ENCODE measurements at places on chromosomes 4 and X. TPM values are rescaled to one million over a fixed set of nuclear protein-coding genes. Genes with fewer than 3 reads are reported as not detected.

DNA sequence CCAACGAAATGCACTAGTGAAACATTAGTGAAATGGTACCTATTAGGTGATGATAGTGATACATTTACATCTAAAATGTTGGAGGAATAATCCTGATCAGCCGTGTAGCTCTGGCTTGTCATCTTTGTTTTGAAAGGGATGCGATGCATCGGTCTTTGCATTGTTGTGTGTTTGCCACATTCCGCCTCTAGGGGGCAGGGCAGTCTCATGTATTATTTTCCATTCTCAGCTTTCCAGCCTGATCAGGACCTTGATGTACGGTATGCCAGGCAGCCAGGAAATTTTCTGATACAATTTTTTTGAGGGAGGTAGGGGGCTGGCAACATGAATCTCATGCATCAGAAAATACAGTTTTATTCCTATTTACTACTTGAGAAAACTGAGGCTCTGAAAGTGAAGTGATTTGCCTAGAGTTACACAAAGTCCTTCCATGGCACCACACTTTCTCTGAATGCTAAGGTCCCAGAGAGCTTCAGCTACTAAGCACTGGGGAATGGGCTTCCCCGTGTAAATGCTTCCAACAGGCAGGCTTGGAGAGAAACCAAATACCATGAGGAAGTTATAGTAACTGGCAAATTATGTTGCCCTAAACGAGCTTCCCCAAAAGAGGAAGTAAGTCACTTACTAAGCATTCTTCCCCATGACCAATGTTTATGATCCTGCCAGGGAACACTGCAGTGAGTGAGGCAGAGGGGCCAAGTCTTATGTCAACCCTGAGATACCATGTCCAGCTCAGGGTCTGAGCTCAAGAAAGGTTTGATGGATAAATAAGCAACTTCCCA is 31.8 kb upstream of the IQSEC2 start:
- peak; percentile 52 for DNase-seq
- peaks cover 45% of the 10 kb centered on the region for H3K27me3 ChIP-seq
- no peak overlapping the region for H3K4me3 ChIP-seq
- H3K4me1 ChIP-seq = no peaks in the 10 kb centered on the region
- H3K36me3 ChIP-seq = no peaks in the 10 kb centered on the region

- no peaks in the 10 kb centered on the region for H3K36me3 ChIP-seq
- H3K27me3 ChIP-seq = no peaks in the 10 kb centered on the region
- H3K4me3 ChIP-seq = no peak overlapping the region
- no peak overlapping the region for H3K27ac ChIP-seq
- H3K4me1 ChIP-seq = no peaks in the 10 kb centered on the region
- DNase-seq = no peak
Measured at GRCh38 chr4:77994194-77994721, 62.9 kb upstream of the FRAS1 start.

- H3K4me1 ChIP-seq = no peaks in the 10 kb centered on the region
- H3K27me3 ChIP-seq = peaks cover 3% of the 10 kb centered on the region
- DNase-seq = peak; percentile 50
Measured at GRCh38 chrX:55488006-55488592, 1.5 kb downstream of the USP51 start.

DNA sequence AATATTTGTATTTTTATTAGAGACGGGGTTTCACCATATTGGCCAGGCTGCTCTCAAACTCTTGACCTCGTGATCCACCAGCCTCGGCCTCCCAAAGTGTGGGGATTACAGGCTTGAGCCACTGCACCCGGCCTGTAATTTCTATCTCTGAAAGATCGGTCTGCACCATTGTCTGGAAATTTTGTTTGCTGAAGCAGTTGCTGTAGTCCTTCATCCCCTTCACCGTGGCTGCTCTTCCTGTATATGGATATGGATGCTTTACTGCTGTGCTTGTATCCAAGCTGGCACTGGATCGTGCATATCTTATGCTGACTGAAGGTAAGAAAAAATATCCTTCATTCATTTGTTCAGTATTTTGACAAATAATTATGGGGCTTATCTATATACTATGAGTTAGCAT is 338.4 kb upstream of the GNPDA2 start:
- no peak overlapping the region for H3K4me3 ChIP-seq
- H3K36me3 ChIP-seq = no peaks in the 10 kb centered on the region
- DNase-seq = no peak
- no peaks in the 10 kb centered on the region for H3K4me1 ChIP-seq
- H3K27me3 ChIP-seq = no peaks in the 10 kb centered on the region
- H3K27ac ChIP-seq = no peak overlapping the region

- H3K4me3 ChIP-seq = no peak overlapping the region
- H3K36me3 ChIP-seq = peaks cover 4% of the 10 kb centered on the region
- H3K4me1 ChIP-seq = no peaks in the 10 kb centered on the region
- H3K27ac ChIP-seq = no peak overlapping the region
- no peak for DNase-seq
Measured at GRCh38 chrX:71292669-71293365, 8.7 kb upstream of the ITGB1BP2 start.

- no peak for DNase-seq
- no peak overlapping the region for H3K27ac ChIP-seq
- no peaks in the 10 kb centered on the region for H3K27me3 ChIP-seq
- no peaks in the 10 kb centered on the region for H3K4me1 ChIP-seq
- no peaks in the 10 kb centered on the region for H3K36me3 ChIP-seq
- no peak overlapping the region for H3K4me3 ChIP-seq
Measured at GRCh38 chrX:98071331-98071730, 1187.6 kb downstream of the RPA4 start.

- H3K27ac ChIP-seq = no peak overlapping the region
- H3K4me1 ChIP-seq = no peaks in the 10 kb centered on the region
- peaks cover 25% of the 10 kb centered on the region for H3K27me3 ChIP-seq
- no peaks in the 10 kb centered on the region for H3K36me3 ChIP-seq
- H3K4me3 ChIP-seq = no peak overlapping the region
Measured at GRCh38 chrX:9781941-9782340, 4.3 kb upstream of the SHROOM2 start.

GRCh38 chr4:26048950-26049349 is 134.9 kb downstream of the SMIM20 start:
- H3K36me3 ChIP-seq = no peaks in the 10 kb centered on the region
- H3K27ac ChIP-seq = peak overlapping the region; percentile 82
- no peak for DNase-seq
- H3K4me1 ChIP-seq = no peaks in the 10 kb centered on the region

GRCh38 chrX:43582540-43582913 is 73.6 kb upstream of the MAOA start:
- no peaks in the 10 kb centered on the region for H3K36me3 ChIP-seq
- peaks cover 4% of the 10 kb centered on the region for H3K4me1 ChIP-seq
- no peak overlapping the region for H3K4me3 ChIP-seq
- peak overlapping the region; percentile 13 for H3K27ac ChIP-seq
- H3K27me3 ChIP-seq = peaks cover 38% of the 10 kb centered on the region

DNA sequence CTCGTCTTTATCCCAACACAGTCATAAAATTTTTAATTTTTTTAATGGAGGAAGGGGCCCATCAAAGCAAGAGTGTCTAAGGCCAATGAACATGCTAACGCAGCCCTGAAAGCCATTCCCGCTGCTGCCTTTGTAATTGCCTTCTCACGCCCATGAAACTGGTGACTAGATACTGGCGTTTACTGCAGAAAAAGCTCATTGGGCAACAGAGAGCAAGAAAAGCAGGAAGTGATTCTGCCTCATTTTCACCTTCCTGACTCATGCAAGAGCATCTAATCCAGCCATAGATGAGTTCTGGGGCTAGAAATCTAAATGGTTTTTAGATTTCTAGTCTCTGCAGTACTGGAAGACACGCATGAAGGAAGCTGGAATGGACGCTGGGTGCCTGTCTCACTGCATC is 72.5 kb downstream of the ANXA3 start:
- H3K4me3 ChIP-seq = no peak overlapping the region
- H3K27ac ChIP-seq = no peak overlapping the region
- DNase-seq = no peak

GRCh38 chrX:9466124-9466495 is 1.3 kb downstream of the TBL1X start:
- H3K4me3 ChIP-seq = peak overlapping the region; percentile 82
- no peaks in the 10 kb centered on the region for H3K36me3 ChIP-seq
- H3K27me3 ChIP-seq = no peaks in the 10 kb centered on the region
- DNase-seq = no peak
- H3K4me1 ChIP-seq = no peaks in the 10 kb centered on the region

DNA sequence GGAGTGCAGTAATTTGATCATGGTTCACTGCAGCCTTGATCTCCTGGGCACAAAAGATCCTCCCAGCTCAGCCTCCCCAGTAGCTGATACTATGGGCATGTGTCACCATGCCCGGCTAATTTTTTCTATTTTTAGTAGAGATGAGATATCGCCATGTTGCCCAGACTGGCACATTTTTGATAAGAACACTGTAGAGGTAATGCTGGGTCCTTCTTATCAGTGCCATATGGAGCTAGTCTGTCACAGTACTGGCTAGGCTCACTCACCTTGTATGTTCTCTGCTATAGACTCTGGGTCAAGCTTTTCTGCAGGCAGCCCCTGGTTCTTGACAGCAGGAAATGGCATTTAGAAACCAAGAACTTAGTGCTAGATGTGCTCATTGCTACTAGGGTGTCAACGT is 53.9 kb downstream of the BCOR start:
- H3K36me3 ChIP-seq = no peaks in the 10 kb centered on the region
- no peak for DNase-seq
- H3K4me3 ChIP-seq = no peak overlapping the region
- H3K27ac ChIP-seq = no peak overlapping the region
- H3K4me1 ChIP-seq = no peaks in the 10 kb centered on the region
- peaks cover 17% of the 10 kb centered on the region for H3K27me3 ChIP-seq

- H3K27ac ChIP-seq = no peak overlapping the region
- DNase-seq = no peak
- no peaks in the 10 kb centered on the region for H3K27me3 ChIP-seq
- no peaks in the 10 kb centered on the region for H3K4me1 ChIP-seq
- H3K36me3 ChIP-seq = no peaks in the 10 kb centered on the region
- no peak overlapping the region for H3K4me3 ChIP-seq
Measured at GRCh38 chr4:5826437-5827107, 66.3 kb downstream of the CRMP1 start.

DNA sequence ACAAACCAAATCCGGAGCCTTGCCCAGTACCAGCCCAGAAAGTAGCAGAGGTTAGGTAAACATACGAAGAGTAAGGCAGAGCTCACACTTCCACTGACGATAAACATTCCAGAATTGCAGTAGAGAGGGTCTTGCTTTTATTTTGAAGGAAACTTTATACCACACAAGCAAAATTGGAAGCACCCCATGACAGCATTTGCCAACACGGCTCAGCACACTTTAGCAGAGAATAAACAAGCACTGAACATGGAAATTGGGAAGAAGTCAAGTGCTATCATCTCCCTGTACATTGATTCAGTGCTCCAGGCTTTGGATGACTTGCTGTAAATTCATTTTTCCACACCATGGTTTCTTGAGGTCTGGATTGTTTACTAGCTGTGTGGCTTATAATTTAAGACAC is 160.7 kb upstream of the FAM47C start:
- no peak overlapping the region for H3K4me3 ChIP-seq
- DNase-seq = no peak
- H3K27ac ChIP-seq = no peak overlapping the region
- H3K36me3 ChIP-seq = no peaks in the 10 kb centered on the region
- H3K4me1 ChIP-seq = no peaks in the 10 kb centered on the region

GRCh38 chr4:182385897-182386296 is 142.7 kb downstream of the TENM3 start:
- H3K4me3 ChIP-seq = no peak overlapping the region
- H3K27me3 ChIP-seq = no peaks in the 10 kb centered on the region
- H3K27ac ChIP-seq = no peak overlapping the region
- no peaks in the 10 kb centered on the region for H3K4me1 ChIP-seq
- no peak for DNase-seq

- no peak for DNase-seq
- no peak overlapping the region for H3K4me3 ChIP-seq
Measured at GRCh38 chr4:31343061-31343460, 622.9 kb downstream of the PCDH7 start.

- H3K4me1 ChIP-seq = no peaks in the 10 kb centered on the region
- H3K27me3 ChIP-seq = no peaks in the 10 kb centered on the region
- DNase-seq = no peak
- H3K36me3 ChIP-seq = no peaks in the 10 kb centered on the region
- H3K27ac ChIP-seq = peak overlapping the region; percentile 61
Measured at GRCh38 chr4:184845367-184846021, 19.7 kb upstream of the ACSL1 start.

The UBA1 gene
- total RNA-seq = 109 TPM

The PLRG1 gene
- total RNA-seq = 54.4 TPM

The GLA gene
- 31.5 TPM for total RNA-seq

The MUC7 gene
- not detected for total RNA-seq

The GRIA2 gene
- total RNA-seq = 4.8 TPM

The UXT gene
- total RNA-seq = 155 TPM

The P2RY8 gene
- 1.5 TPM for total RNA-seq

The MAP9 gene
- total RNA-seq = 11.9 TPM

Measured in breast epithelium (tissue), 4 donors.